ENCODE measurements at places on chromosomes 13 and 19.

DNA sequence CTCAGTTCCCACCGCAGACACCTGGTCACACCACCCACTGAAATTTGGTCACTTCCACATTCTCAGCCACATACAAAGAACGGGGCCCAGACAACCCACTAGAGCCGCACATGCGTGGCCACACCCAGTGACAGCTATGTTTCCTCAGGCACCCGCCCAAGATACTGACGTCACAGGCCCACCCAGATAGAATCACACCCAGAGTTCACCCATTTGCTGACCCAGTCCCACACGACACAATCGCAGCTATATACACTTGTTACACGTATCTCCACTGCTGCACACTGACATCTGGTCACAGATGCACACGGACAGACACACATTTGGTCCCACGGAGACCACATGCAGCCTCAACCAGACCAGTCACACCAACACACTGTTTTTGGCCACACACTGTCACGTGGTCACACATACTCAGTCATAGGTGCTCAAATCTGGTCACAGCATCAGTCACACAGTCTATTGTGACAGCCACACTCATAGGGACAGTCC lies 2.9 kb downstream of the NUMBL start:
- no peak for DNase-seq

- DNase-seq: peak; percentile 82
Measured at GRCh38 chr19:58581227-58582141, 8.3 kb upstream of the MZF1 start.

- DNase-seq: no peak
Measured at GRCh38 chr13:34174671-34175145, 356.8 kb downstream of the RFC3 start.

- DNase-seq: no peak
Measured at GRCh38 chr13:31053091-31053490, 108.6 kb downstream of the HSPH1 start.

DNA sequence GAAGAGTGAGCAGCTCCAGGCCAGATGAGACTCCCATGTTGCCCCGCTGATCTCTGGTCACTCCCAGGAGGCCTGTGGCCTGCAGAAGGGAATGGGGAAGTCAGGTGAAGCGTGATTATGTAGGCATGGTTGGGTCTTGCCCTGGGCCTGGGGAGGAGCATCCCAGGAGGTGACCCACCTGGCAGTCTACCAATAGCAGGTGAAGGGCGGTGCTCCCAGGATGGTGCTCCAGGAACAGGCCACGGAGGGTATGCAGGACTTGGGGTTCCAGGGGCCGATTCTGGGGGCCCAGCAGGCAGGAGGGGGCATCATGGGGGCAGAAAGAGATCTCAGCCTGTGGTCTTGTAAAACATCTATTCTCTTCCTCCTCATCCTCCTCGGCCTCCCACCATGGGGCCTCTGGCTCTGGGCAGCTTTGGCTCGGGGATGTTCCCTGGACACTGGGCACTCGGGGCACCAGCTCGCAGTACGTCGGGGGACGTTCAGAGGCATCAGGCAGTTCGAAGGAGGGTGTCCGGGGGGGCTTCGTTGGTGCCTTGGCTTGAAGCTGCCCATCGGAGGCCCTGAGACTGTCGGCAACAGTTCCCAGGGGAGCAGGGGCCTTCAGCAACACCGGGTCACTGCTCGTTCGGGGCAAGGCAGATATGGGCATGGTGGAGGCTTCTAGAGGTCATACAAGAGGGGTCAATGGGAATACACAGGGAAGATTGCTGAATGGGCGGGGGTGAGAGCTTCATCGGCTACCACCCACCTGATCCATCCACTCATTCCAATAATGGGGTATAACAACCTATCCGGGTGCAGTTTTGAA lies 12.4 kb downstream of the SH2D3A start:
- no peak for DNase-seq

Measured in stimulated activated CD4-positive, alpha-beta T cell treated with anti-CD3 and anti-CD28 coated beads, Interleukin-15, amount 100 ng/mL, for 48 hours (primary cell).